Pulmonary artery endothelial cell (primary cell): ENCODE measurements at places on chromosomes 7 and 10. TPM values are rescaled to one million over a fixed set of nuclear protein-coding genes. Genes with fewer than 3 reads are reported as not detected.

The EPO gene
- total RNA-seq: not detected in 2 replicates

The CALML3 gene
- total RNA-seq: not detected in 2 replicates

The FBXL13 gene
- total RNA-seq: 0.73 and 3.0 TPM in 2 replicates

The CLEC5A gene
- total RNA-seq: not detected in 2 replicates

The PALD1 gene
- 53.7 and 90.4 TPM in 2 replicates for total RNA-seq

The CDK5 gene
- total RNA-seq: 18.2 and 19.1 TPM in 2 replicates

The EGR2 gene
- total RNA-seq: 0.04 and 0.07 TPM in 2 replicates

The HILPDA gene
- total RNA-seq: 11.7 and 14.4 TPM in 2 replicates

The EPC1 gene
- total RNA-seq: 18.4 and 19.8 TPM in 2 replicates

The GBX1 gene
- total RNA-seq: not detected in 2 replicates

The GCK gene
- 0.26 and 0.39 TPM in 2 replicates for total RNA-seq

The TAS2R5 gene
- 0.53 and 0.74 TPM in 2 replicates for total RNA-seq

The MINDY4 gene
- 2.2 and 3.2 TPM in 2 replicates for total RNA-seq

The TRIM4 gene
- 14.0 and 17.4 TPM in 2 replicates for total RNA-seq

The CACNB2 gene
- not detected in 2 replicates for total RNA-seq

The NKX6-2 gene
- not detected in 2 replicates for total RNA-seq

The NUTM2A gene
- 0.07 and 0.35 TPM in 2 replicates for total RNA-seq

The WDFY4 gene
- 7.1 and 19.1 TPM in 2 replicates for total RNA-seq

The NUTM2D gene
- total RNA-seq: 0.60 and 1.3 TPM in 2 replicates

The CALCR gene
- total RNA-seq: not detected in 2 replicates

The FOXK1 gene
- 24.9 and 33.3 TPM in 2 replicates for total RNA-seq

The LHFPL3 gene
- total RNA-seq: not detected in 2 replicates

The UPK3BL2 gene
- 1.2 and 1.3 TPM in 2 replicates for total RNA-seq

The BTBD16 gene
- not detected in 2 replicates for total RNA-seq

The HMX2 gene
- total RNA-seq: not detected in 2 replicates

The BICC1 gene
- total RNA-seq: 1.7 and 3.2 TPM in 2 replicates

The FAM25A gene
- total RNA-seq: not detected in 2 replicates

The GIMAP4 gene
- 60.1 and 63.4 TPM in 2 replicates for total RNA-seq

The CDHR1 gene
- total RNA-seq: not detected in 2 replicates

The BMPER gene
- total RNA-seq: 0.42 and 0.46 TPM in 2 replicates

The KLF14 gene
- total RNA-seq: not detected in 2 replicates

The SKIDA1 gene
- 0.33 and 0.46 TPM in 2 replicates for total RNA-seq

The COPS6 gene
- total RNA-seq: 147 and 157 TPM in 2 replicates

The PNLIPRP2 gene
- total RNA-seq: not detected in 2 replicates

The ADRA2A gene
- total RNA-seq: 0.13 and 0.49 TPM in 2 replicates

The RBM48 gene
- total RNA-seq: 8.4 and 13.1 TPM in 2 replicates

The TRIL gene
- 0.33 and 0.63 TPM in 2 replicates for total RNA-seq

The ZFAND4 gene
- 5.0 and 5.9 TPM in 2 replicates for total RNA-seq

The LRGUK gene
- total RNA-seq: 0.07 and 0.11 TPM in 2 replicates

The P4HA1 gene
- 69.3 and 94.1 TPM in 2 replicates for total RNA-seq

The LSM8 gene
- 46.6 and 52.8 TPM in 2 replicates for total RNA-seq

The HABP2 gene
- total RNA-seq: not detected in 2 replicates

The HYAL4 gene
- total RNA-seq: 0.20 TPM in 1 of 2 replicates, not detected in the other

The GNAT3 gene
- not detected in 2 replicates for total RNA-seq

The ITGA8 gene
- under 0.01 TPM in 1 of 2 replicates, not detected in the other for total RNA-seq

The OPN1SW gene
- not detected in 2 replicates for total RNA-seq

The MYOZ1 gene
- total RNA-seq: not detected in 2 replicates

The LRRN3 gene
- 0.04 TPM in 1 of 2 replicates, not detected in the other for total RNA-seq

The RAB19 gene
- 0.33 TPM in 1 of 2 replicates, not detected in the other for total RNA-seq

The CALHM3 gene
- total RNA-seq: not detected in 2 replicates

The SCART1 gene
- 0.25 and 0.73 TPM in 2 replicates for total RNA-seq
